ENCODE measurements at places on chromosomes 16 and 17.

GRCh38 chr16:68086336-68086841, 1.2 kb downstream of the NFATC3 start:
- DNase-seq: peak; percentile 43

- DNase-seq: no peak
Observed at GRCh38 chr17:5027916-5028315, 7.3 kb downstream of the SLC52A1 start.

DNA sequence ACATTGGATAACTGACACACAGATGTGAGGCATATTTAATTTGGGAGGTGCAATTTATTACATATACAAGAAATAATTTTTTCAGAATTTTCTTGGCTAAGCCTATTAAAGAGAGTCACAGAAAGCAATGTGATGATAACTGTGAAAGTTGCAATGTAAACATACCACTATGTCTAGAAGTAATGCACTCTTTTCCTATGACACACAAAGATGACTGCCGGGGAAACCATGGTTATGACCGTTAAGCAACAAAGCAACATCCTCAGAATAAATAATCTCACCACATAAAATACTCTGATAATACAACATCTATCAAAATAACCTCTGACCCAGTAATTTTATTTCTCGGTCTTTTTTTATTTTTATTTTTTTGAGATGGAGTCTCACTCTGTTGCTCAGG, 10.5 kb upstream of the QRICH2 start:
- DNase-seq: no peak

GRCh38 chr16:9689597-9689996, 492.6 kb downstream of the GRIN2A start:
- DNase-seq: no peak

- no peak for DNase-seq
Observed at GRCh38 chr16:80015566-80015965, 415.0 kb upstream of the MAF start.

DNA sequence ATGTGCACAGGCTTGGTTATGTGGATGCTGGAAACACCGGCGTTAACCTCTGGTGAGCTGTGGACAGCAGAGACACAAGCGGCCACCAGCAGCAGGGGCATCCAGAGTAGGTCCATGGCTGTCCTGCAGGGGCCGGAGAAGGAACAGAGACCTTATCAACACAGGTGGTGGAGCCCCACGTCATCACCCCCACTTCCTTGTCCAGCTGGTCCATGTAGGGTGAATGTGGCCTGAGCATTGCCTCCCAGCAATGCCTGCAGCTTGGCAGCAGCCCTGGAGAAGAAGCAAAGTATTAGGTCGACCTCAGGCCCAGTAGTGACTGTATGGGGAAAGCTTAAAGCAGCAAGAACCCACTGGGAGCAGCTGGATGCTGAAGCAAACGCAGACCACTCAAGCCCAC, 5.4 kb downstream of the PDILT start:
- no peak for DNase-seq

DNA sequence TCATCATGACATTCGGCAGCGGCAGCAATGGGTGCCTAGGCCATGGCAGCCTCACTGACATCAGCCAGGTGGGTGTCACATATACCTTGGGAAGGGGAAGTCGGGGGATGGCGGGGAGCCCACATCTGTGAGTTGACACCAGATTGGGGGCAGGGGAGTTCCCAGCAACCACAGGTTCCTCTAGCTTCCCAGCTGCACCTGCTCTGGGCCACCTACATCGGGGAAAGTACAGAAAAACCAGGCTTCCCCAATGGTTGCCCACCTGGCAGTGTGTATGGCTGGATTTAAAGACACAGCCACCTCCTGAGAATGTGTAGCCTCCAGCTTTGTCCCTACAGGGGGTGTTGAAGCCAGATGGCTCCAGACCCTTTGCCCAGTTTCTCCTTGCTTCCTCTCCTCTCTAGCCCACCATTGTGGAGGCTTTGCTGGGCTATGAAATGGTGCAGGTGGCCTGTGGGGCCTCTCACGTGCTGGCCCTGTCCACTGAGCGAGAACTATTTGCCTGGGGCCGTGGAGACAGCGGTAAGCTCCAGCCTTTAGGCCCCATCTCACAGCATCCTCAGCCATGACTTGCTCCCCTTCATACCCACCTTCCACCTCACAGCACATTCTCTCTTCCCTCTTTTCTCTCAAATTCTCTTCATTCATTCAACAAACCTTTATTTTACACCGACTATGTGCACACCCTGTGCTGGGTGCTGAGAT, 5.0 kb upstream of the TRAF4 start:
- DNase-seq: no peak

- no peak for DNase-seq
Observed at GRCh38 chr16:3098459-3099394, at the start of gene ZSCAN10. Gene ZSCAN10, minus strand, starts transcription at chr16:3099294. Its CDS starts 6,357 bp downstream, at chr16:3092937.

DNA sequence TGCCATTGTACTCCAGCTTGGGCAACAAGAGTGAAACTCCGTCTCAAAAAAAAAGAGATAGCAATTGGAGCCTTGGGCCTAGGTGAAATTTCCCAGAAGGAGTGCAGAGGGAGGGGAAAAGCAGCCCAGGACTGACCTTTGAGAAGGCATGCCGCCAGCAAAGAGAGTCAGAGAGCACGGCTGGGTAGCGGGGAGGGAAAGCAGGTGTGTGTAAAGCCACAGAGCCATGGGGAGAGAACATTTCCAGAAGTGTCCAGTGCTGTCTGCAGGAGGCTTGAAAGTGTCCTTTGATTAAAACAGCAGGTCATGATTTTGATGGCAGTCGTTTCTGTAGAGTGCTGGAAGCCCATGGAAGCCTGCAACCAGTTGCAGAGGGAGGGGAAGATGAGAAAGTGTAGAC, 8.1 kb downstream of the C16orf54 start:
- no peak for DNase-seq

GRCh38 chr17:15457723-15458094, 9.7 kb downstream of the CDRT4 start:
- DNase-seq: no peak

GRCh38 chr16:56828647-56829046, 36.4 kb upstream of the SLC12A3 start:
- DNase-seq: no peak

DNA sequence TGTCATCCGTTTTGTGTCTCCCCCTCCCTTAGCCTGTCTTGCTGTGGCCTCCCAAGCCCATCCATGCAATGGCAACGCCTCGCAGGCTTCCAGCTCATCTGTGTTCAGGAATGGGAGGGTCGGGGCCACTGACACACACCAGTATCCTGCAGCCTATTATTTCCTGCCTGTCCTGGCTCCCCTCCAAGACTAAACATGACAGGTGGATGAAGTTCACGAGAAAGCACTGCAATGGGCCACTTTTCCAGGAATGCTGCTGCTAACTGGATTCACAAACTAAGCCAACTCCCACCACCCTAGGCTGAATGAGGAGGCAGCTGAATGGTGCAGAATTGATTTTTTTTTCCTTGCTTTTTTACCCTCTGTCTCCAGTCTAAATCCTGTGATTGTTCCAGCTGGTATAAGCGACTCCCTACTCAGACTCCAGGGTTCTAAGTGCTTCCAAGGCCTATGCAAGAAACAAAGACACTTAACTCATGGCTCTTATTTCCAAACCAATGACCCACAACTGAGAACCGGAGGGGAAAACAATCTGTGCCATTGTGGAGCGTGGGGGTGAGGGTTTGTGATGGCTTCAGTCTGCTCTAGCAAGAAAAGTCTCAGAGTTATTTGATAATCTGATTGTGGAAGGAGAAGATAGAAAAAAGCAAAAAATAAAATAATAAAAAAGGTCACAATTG, 23.3 kb downstream of the TMEM100 start:
- DNase-seq: no peak

GRCh38 chr16:17229766-17230165, 241.0 kb downstream of the XYLT1 start:
- no peak for DNase-seq

DNA sequence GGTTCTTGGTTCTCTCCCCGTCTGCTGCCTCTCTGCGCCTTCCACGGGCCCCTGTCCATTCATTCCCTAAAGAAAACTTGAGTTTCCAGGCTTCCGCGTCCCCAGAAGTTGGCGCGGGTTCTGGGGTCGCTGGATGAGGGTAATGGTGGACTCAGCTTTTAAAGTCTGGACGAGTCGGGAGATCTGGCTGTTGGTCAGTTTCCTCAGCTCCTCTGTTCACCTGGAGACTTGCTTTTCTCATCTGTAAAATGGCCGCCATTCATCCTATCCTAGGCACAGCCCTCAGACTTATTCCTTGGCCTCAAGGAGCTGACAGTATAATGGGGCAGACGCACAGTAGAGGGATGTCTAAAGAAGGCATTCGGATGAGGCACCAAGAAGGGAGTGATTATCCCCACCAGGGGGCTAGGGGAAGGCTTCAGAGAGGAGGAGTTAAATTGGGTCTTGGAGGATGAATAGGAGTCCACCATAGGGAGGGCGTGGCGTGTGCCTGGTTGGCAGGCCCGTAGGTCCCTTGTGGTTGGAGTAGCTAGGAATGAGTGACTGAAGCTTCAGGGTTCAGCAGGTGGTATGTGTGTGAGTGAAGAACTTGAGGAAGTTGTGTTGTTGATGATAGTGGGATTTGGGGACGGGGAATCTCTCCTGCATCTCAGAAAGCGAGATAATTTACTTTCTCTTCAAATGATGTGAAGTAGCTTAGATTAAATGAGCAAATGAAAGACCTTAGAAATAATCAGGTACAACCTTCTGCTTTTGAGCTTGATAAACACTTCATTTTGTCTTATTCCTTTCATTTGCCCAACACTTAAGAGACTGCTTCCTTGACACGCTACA, 652 bp downstream of the VPS35L start:
- DNase-seq: no peak

GRCh38 chr17:14019186-14019956, 49.9 kb upstream of the COX10 start:
- no peak for DNase-seq

DNA sequence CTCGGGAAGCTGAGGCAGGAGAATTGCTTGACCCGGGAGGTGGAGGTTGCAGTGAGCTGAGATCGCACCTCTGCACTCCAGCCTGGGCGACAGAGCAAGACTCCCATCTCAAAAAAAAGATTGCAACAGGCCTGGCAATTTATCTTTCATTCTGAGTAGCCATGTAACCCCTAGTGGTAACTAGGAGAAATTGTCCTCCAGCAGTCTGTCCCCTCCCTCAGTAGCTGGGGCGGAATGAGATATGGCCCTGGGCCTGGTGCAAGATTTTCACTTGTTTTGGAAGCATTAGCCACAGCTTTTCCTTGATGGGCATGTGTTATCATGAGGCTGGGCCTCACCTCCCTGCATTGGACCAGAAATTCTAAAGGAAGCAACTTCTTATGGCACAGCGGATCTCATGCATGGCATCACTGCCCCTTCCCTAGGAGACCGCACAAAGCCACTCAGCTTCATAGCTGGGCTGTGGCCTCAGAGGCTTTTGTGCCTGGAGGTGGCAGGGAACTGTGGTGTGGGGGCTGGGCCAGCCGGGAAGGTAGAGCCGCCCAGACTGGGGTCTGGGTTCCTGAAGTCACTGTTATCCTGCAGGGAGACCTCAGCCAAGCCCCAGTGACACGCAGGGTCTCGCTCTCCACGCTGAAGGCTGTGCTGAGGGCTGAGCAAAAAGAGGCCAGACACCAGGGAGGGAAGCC, 13.4 kb downstream of the NATD1 start:
- peak; percentile 56 for DNase-seq

- no peak for DNase-seq
Observed at GRCh38 chr17:39222866-39223834, 2.6 kb downstream of the STAC2 start.

DNA sequence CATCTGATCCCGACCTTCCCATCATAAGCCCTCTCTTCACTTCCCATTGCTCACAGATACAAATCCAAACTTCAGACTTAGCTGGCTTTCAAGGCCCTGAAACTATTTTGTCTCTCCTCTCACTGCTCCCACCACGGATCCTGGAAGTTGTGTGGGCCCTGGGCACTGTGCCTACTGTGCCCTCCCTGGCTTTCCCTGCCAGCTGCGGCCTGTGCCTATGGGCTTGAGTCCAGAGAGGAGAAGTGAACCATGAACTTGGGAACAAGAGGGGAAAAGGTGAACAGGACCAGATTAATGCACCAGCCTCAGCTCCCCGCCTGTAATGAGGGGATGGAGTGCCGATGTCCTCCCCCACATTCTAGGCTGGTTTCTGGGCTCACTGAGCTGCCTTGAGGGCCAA, 18.9 kb upstream of the KCNJ12 start:
- DNase-seq: no peak

DNA sequence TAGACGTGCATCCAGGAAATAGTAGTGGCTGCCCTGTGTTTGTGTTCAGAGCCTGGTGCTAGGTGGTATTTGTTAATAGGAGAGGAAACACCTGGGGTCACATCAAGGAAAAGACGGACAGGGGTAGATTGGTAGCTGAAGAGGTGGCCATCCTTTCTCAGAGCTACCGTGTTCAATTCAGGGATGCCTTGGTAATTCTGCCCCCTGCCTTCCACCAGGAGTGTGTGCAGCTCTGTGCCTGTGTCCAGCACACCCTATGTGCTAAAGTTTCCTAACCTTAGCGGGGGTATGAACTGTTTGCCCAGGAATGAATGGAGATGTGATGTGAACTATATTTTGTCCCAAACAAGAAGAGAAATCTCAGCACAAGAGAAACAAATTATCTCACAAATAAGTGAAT, 174.1 kb upstream of the MPHOSPH6 start:
- DNase-seq: peak; percentile 20

- no peak for DNase-seq
Observed at GRCh38 chr17:8822401-8823035, 23.4 kb upstream of the MFSD6L start.

GRCh38 chr17:82345151-82345976, 11.8 kb upstream of the SECTM1 start:
- DNase-seq: no peak

- DNase-seq: no peak
Observed at GRCh38 chr16:1761751-1762150, 9.6 kb downstream of the NME3 start.

DNA sequence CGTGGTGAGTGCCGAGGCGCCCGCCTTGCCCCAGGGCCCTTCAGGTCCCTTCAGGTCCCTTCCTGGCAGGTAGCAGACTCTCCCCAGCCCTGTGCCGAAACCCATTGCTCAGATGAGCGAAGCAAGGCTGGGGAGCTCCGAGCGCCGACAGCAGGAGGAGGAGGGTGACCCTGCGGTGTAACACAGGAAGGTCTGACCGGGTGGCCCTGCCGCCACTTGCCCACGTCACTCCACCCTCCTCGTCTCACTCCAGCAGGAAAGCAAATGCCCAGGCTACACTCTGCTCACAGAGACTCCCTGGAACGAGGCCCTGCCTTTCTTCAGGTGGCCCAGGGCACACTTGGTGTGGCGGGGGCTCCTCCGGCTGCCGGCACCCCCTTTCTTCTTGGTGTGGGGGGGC, 57.2 kb downstream of the ACTG1 start:
- no peak for DNase-seq

GRCh38 chr17:7336240-7337175, at the start of gene ACAP1:
Gene ACAP1, plus strand, starts transcription at chr17:7336529. Its CDS starts 206 bp downstream, at chr17:7336735.
- no peak for DNase-seq

Data from HuH-7.5 (cell line).